ENCODE measurements at places on chromosomes 13 and 19.

- no peak for DNase-seq
Measured at GRCh38 chr19:48668332-48668731, 4.5 kb downstream of the NTN5 start.

GRCh38 chr13:27821566-27821965 lies 29.3 kb downstream of the GSX1 start:
- DNase-seq, result no peak

- DNase-seq, result no peak
Measured at GRCh38 chr19:58538257-58539168, 5.4 kb upstream of the TRIM28 start.

DNA sequence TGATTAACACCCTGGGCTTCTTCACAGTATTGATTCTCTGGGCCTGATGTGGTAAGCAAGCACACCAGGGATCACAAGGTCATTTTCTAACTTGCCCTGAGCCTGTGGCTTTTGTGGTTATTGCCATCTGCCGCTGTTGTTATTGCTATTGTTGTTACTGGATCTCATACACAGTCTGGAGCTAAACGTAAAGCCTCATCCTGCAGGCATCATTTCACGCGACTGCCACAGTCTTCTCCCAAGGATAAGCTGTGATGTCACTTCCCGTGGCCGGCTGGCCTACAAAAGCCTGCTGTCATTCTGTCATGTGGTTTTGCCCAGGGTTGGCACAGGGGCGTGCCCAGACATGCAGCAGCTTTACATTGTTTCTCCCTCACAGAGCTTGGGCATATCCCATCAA lies 154.0 kb upstream of the GPR12 start:
- DNase-seq, result no peak

GRCh38 chr19:7605490-7606222 lies 10.0 kb downstream of the CAMSAP3 start:
- DNase-seq, result no peak

- DNase-seq, result no peak
Measured at GRCh38 chr19:34985249-34986022, 14.7 kb upstream of the GRAMD1A start.

DNA sequence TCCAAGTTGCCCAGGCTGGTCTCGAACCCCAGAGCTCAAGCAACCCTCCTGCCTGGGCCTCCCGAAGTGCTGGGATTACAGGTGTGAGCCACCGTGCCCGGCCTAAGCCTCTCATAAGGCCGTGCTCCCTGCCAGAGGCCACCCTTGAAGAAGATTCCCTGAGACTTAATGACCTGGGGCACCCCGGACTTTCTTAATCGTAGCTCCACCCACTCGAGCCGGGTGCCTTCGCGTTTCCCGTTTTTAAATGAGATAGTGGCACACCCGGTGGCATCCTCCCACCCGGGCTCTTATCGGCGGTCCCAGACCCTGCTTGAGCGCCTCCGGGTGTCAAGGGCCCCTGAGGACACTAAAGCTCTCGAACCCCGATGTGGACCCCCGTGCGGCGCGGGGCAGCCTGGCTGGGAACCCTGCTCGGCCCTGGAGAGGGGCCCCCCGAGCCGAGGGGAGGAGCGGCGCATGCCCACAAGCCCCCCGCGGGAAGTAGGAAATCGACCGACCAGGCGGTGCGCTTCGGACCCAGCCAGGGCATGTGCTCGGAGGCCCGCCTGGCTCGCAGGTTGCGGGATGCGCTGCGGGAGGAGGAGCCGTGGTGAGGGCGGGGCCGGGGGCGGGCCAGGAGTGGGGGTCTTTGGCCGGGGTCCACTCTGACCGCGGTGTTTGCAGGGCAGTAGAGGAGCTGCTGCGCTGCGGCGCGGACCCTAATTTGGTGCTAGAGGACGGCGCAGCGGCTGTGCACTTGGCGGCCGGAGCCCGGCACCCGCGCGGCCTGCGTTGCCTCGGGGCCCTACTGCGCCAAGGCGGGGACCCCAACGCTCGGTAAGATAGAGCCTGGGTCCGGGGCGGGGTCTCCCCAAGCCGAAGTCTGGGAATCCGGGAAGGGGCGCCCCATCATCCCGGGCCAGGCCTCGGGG lies at the start of gene ANKLE1:
TSS of gene ANKLE1 (plus strand) at position 511 of the 914 bp plus-strand sequence. CDS start at position 531, 20 bp downstream.
- DNase-seq, result no peak

- no peak for DNase-seq
Measured at GRCh38 chr19:5451494-5451893, 3.7 kb upstream of the ZNRF4 start.

- DNase-seq, result no peak
Measured at GRCh38 chr13:45778882-45779281, 72.7 kb downstream of the SIAH3 start.

DNA sequence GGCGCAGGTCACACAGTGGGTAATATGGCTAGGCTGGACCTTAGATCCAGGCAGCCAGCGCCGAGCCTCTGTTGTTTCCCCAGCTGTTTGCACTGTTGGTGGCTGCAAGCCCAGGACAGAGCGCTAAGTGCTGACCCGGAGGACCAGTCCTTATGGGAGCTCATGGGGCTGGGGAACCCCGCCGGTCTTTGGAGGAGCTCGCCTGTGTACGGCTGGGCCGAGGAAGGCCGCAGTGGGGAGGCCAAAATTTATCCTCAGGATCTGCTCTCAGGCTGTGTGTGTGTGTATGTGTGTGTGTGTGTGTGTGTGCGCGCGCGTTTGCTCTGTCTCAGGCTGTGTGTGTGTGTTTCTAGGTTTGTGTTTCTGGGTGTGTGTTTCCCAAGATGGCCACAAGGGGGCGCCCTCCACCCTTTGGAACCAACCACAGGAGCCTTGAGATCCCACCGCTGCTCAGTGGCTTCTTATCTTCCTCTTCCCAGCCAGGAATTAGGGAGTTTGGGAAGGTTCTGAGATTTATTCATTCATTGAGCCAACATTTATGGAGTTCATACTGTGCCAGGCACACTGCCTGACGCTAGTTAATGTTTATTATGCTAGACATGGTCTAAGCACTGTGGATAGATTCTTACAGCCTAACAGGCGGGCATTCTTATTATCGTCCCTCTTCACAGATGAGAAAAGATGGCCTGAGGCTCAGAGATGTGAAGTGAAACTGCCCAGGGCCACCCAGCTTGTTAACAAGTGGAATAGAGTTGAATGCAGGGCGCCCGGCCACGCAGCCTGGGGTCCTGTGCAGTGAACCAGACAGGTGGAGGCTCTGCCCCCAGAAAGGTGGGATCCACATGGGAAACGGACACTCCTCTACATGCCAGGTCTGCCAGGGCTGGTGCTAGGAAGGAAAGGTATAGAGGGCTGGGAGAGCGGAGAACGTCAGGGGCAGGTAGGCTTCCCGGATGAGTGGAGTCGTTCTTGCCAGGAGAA lies 13.0 kb downstream of the PGLYRP1 start:
- DNase-seq, result no peak

- no peak for DNase-seq
Measured at GRCh38 chr13:96025283-96025682, 27.9 kb downstream of the UGGT2 start.

GRCh38 chr19:15124572-15125231 lies 17.5 kb downstream of the SYDE1 start:
- DNase-seq, result no peak

GRCh38 chr19:16928916-16929315 lies 40.1 kb downstream of the F2RL3 start:
- DNase-seq, result no peak

GRCh38 chr19:55141696-55142095 lies 7.3 kb downstream of the TNNT1 start:
- DNase-seq, result no peak

GRCh38 chr13:66546534-66547379 lies 683.4 kb downstream of the PCDH9 start:
- DNase-seq, result no peak

DNA sequence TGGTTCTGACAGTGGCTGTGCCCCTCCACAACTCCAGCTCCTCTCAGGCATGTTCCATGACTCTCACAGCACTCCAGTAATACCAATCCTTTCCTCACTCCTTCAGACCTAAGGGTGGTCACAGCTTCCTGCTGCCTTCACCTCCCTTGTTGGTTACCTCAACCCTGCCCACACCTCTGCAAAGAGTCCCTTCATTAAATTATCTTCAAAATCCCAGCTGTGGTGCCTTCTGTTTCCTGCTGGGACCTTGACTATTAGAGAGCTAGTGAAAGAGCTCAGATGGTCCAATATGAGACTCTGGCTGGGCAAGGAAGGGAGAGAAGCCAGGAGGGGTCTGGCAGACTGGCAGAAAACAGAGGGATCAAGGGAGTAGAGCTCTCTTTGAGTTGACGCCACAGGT lies 26.1 kb downstream of the DEDD2 start:
- no peak for DNase-seq

DNA sequence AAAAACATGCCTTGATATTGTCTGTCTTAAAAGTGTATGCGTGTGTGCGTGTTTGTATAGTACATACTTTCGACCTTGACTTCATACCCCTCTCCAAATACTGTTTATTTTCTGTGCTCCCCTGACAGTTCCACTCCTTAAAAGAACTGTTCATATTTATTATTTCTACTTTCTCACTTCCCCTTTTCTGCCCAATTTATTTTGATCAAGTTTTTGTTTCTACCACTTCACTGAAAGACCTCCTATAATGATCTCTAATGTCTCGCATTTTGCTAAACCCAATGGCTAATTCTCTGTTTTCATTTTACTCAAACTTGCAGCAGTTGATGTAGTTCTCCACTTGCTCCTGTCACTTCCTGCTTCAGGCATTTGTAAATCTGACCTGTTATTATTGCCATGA lies 426.1 kb upstream of the KLF12 start:
- no peak for DNase-seq

DNA sequence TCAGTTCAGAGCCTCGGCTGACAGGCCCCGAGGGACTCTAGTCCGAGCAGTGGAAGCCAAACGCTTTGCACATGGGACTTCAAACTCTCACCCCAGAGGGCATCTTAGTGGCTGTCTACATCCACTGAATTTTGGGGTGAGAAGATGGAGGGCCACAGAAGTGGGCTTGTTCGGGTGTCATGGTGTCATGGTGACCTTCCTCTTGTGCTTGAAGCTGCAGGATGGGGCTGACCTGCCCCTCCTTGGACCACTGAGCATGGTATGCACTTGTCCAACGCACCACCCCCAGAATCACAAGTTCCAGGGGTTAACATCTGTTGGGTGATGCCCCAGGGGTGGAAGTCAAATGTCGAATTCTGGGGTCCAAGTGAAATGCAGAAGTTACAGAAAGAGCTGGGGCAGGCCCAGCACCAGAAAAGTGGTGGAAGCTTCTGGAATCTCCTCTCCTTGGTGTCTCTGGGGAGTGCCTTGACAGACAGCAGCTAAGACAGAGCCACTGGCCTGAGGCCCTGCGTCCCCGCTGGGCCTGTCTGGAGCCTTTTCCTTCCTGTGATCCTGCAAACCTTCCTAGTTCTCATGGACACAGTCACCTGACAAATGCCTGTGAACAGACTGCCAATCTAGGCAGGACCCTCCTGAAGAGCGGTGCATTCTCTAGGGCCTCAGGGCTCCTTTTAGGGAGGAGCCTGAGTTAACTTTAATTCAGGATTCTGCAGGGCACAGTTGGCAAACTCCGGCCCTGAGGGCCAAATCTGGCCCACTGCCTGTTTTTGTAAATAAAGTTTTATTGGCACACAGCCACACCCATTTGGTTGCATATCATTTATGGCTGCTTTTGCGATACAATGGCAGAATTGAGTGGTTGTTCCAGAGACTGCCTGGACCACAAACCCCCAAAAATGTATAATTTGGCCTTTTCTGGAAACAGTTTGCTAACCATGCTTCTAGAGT lies 65.1 kb upstream of the RANBP3 start:
- DNase-seq, result no peak

DNA sequence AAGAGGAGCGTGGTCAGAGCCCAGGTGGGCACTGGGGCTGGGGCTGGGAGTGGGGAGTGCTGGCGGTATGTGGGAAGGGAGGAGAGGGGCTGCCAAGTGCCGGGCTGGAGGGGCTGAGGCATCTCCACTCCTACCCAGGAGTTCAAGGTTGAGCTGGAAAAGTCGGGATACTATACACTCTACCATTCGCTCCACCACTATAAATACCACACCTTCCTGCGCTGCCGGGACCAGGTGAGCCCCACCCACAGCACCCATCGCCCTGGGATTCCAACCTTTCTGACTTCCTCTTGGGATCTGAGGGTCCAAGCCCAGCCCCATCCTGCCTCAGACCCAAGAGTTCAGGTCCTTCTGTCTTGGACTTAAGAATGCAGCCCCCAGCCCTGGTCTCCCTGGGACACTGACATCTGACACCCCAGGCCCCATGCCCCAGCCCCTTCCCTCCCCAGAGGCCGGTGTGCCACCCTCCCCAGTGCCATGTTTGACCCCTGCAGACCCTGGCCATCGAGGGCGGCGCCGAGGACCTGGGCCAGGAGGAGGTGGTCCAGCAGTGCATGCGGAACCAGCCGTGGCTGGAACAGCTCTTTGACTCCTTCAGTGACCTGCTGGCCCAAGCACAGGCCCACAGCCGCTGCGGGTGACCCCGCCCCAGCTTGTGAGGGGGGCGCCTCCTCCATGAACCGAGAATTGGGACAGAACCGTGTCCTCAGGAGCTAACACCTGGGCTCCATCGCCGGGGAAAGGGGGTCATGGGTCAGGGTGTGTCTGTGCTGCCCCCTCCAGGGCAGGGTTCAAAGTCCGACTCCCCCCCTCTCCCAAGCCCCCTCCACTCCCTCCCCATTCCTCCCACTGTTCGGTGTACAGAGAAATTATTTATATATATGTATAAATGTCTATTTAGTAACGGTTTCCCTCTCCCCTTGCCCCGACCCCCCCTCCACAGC lies 14.7 kb downstream of the RRAS start:
- DNase-seq, result no peak

GRCh38 chr19:34241513-34242337 lies 12.6 kb upstream of the GARRE1 start:
- DNase-seq, result no peak

DNA sequence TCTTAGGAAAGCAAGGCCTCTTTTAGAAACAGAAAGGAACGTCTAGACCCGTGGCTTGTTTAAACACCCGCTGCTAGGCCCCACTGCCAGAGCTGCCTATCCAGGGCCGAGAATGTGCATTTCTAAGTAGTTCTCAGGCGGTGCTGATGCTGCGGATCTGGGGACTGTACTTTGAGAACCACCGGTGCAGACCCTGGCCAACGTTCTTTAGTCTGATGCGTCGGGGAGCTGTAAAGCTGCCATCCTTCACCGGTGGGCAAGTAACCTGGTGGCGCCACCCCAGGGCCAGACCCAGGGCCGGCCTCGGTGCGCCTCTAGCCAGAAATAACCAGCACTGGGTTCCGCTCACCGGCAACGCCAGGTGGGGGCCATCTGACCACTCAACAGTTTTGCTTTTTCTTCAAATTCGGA lies 47.1 kb downstream of the TGDS start:
- peak; percentile 9 for DNase-seq

GRCh38 chr19:1503089-1503924 lies 9.5 kb downstream of the ADAMTSL5 start:
- DNase-seq, result no peak

DNA sequence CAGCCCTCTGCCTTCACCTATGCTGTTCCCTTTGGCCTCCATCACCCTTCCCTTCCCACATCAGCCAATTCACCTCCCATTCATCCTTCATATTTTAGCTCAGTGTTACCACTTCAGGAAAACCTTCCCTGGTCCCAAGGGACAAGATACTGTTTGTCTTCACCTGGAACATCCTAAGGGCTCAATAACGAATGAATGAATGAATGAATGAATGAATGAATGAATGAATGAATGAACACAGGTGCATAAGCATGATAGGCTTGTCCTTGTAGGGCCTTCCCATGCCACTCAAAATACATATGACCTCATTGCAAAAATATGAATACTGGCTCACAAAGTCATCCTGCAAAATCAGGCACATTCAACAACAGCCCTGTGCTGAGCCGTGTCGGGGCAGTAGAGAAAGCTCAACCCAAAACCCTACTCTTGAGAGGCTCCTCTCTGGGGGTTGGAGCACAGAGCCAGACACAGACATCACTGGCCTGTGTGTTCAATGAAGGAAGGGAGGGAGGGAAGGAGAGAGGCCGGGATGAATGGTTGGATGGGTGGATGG lies 33.7 kb upstream of the TPM4 start:
- no peak for DNase-seq
